CD4-positive, CD25-positive, alpha-beta regulatory T cell (primary cell): ENCODE measurements at places on chromosomes 3 and 15. TPM values are rescaled to one million over a fixed set of nuclear protein-coding genes. Genes with fewer than 3 reads are reported as not detected.

Gene SCG3
- not detected for total RNA-seq

- no peak overlapping the region for H3K27ac ChIP-seq
- no peak overlapping the region for H3K4me3 ChIP-seq
- no peak for DNase-seq
Observed at GRCh38 chr3:157188391-157188790, 28.4 kb upstream of the CCNL1 start.

- no peaks in the 10 kb centered on the region for H3K36me3 ChIP-seq
- no peaks in the 10 kb centered on the region for H3K27me3 ChIP-seq
- no peak overlapping the region for H3K4me3 ChIP-seq
- no peak for DNase-seq
Observed at GRCh38 chr3:187222801-187223200, 25.5 kb downstream of the RTP1 start.

GRCh38 chr3:4351164-4351855 is 48.1 kb downstream of the SETMAR start:
- H3K27me3 ChIP-seq = no peaks in the 10 kb centered on the region
- H3K4me3 ChIP-seq = peak overlapping the region; percentile 71
- H3K36me3 ChIP-seq = no peaks in the 10 kb centered on the region
- H3K4me1 ChIP-seq = no peaks in the 10 kb centered on the region
- no peak overlapping the region for H3K27ac ChIP-seq
- peak; percentile 63 for DNase-seq

DNA sequence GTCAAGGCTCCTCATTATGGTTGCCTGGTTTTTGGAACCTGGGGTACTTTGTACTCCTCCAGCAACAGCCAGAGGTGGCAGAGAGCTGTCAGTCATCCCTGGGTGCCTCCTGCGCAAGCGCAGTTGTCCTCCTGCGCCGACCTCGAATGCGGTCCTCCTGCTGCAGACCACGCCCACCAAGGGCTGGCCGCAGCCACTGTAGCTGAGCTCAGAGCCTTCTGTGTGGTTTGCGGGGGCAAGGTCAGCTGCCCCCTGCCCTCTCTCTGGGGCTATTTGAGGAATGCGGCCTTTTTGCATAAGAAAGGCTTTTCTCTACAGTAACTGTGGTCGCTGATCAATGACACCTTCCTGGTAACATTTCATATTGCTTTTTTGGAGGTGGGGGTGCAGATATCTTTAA is 131.3 kb upstream of the SNRPN start:
- no peak overlapping the region for H3K27ac ChIP-seq
- no peaks in the 10 kb centered on the region for H3K4me1 ChIP-seq
- no peak overlapping the region for H3K4me3 ChIP-seq
- H3K36me3 ChIP-seq = no peaks in the 10 kb centered on the region
- DNase-seq = no peak

GRCh38 chr3:89368846-89369245 is 261.4 kb downstream of the EPHA3 start:
- H3K27me3 ChIP-seq = no peaks in the 10 kb centered on the region
- H3K36me3 ChIP-seq = no peaks in the 10 kb centered on the region
- H3K4me3 ChIP-seq = no peak overlapping the region
- H3K27ac ChIP-seq = no peak overlapping the region

Gene IREB2
- total RNA-seq = 58.3 TPM

GRCh38 chr3:145752576-145752975 is 408.4 kb downstream of the PLOD2 start:
- no peaks in the 10 kb centered on the region for H3K4me1 ChIP-seq
- no peak overlapping the region for H3K4me3 ChIP-seq
- no peak overlapping the region for H3K27ac ChIP-seq
- DNase-seq = no peak

DNA sequence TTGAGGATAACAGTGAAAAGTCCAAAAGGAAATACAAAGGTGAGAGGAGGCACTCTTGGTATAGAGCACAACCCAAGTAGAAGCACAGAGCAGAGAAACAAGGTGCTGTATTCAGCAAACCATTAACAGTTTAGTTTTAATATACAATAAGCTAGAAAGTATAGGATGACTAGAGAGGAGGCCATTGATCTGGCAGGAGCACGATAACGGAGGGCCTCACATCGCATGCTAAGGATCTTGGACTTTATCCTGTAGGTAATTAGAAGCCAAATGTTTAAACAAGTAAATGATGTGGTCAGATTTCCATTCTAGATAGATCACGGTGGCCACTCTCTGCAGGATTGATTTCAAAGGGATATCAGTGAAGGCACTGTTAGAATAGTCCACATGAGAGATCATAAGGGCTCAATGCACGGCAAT is 935.0 kb downstream of the ROBO1 start:
- H3K27ac ChIP-seq = no peak overlapping the region
- no peak overlapping the region for H3K4me3 ChIP-seq
- H3K4me1 ChIP-seq = no peaks in the 10 kb centered on the region
- DNase-seq = no peak

Gene PAQR5
- total RNA-seq = not detected

- no peak overlapping the region for H3K27ac ChIP-seq
- no peaks in the 10 kb centered on the region for H3K36me3 ChIP-seq
- H3K27me3 ChIP-seq = peaks cover 11% of the 10 kb centered on the region
- no peak for DNase-seq
Observed at GRCh38 chr3:187678726-187679268, 8.6 kb upstream of the SST start.

Gene ANKRD63
- 0.35 TPM for total RNA-seq

- H3K36me3 ChIP-seq = no peaks in the 10 kb centered on the region
- H3K27ac ChIP-seq = no peak overlapping the region
- no peaks in the 10 kb centered on the region for H3K27me3 ChIP-seq
- no peak overlapping the region for H3K4me3 ChIP-seq
- H3K4me1 ChIP-seq = no peaks in the 10 kb centered on the region
Observed at GRCh38 chr15:70748281-70748747, 15.0 kb downstream of the UACA start.

DNA sequence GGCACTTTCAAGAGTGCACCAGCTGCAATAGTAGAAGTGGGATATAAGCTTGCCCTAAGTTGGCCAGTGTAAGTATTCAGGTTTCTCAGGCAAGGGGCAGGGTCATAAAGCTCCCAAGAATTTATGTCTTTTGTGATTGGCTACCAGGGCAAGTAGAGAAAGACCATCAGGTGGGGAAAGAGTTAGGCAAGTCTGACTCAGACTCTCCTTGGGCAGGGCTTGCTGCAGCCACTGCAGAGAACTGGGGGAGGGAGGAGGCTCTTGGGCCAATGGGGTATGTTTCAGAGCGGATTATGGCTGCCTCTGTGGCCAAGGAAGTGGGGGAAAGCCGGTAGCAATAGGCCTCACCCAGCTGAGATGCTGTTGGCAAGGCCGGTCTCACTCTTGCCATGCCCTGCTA is 44.6 kb upstream of the SLC25A36 start:
- H3K4me1 ChIP-seq = no peaks in the 10 kb centered on the region
- no peak overlapping the region for H3K4me3 ChIP-seq
- no peak for DNase-seq
- peaks cover 4% of the 10 kb centered on the region for H3K27me3 ChIP-seq
- no peaks in the 10 kb centered on the region for H3K36me3 ChIP-seq

DNA sequence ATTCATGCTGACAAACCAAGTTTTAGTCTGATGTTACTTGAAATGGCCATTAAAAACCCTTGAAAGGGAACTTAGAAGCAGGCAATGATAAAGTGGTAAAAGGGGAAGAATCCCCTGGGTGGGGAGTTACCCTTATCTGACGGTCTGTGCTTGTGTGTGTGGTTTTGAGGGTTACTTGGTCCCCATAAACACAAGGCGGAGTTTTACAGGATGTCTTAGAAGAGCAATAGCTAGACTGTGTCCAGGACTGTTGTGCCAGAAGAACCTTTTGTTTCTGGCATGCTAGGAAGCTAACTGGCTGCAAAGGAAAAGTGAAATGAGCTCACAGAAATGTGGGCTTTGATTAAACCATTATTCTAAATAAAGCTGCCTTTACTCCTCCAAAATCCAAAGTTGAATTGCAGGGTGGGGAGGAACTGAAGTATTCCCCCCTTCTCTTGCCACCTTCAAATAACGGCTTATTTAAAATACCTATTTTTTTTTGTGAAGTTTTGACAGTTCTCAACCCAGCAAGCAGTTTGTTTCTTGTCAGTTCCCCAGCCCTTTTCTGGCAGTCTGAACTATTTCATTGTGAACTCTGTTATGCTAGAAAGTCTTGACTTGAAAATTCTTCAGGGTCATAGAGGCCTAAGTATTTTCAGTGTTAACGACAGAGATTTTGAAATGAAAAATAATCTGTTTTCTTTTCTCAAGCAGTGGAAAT is 443.5 kb downstream of the OTOL1 start:
- H3K4me1 ChIP-seq = no peaks in the 10 kb centered on the region
- DNase-seq = no peak
- no peaks in the 10 kb centered on the region for H3K36me3 ChIP-seq
- H3K27me3 ChIP-seq = no peaks in the 10 kb centered on the region

Gene FAM107A
- not detected for total RNA-seq

DNA sequence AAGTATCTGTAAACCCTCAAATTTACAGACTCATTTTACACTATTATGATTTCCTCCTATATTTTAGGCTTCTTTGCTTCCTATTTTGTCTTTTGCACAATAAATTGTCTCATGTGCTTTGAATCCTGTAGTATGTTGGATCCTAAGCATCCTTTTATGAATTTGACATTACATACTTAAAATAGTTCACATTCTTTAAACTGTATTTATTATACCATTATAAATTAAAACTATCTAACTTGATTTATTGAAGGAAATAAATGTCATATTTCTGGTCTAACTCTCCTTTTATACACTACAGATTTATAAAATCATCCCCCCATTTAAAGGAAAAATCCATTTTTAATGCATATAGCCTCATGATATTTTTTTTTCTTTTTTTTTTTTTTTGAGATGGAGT is 32.6 kb downstream of the EHHADH start:
- H3K36me3 ChIP-seq = no peaks in the 10 kb centered on the region
- H3K4me3 ChIP-seq = no peak overlapping the region
- H3K4me1 ChIP-seq = no peaks in the 10 kb centered on the region
- H3K27me3 ChIP-seq = no peaks in the 10 kb centered on the region
- no peak for DNase-seq

DNA sequence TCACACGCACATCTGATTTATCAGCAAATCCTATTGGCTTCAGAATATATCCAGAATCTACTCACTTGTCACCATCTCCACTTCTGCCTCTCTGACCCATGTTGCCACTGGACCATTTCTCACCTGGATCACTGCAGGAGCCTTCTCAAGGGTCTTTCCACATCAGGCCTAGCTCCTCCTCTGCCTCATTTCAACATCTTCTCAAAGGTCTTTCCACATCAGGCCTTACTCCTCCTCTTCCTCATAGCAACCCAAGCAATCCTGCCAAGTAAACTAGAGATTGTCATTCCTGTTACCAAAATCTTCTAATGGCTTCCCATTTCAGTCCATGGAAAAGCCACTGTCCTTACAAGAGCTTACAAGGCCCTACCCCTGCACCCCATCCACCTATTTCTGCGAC is 18.0 kb upstream of the DUT start:
- H3K36me3 ChIP-seq = no peaks in the 10 kb centered on the region
- no peak overlapping the region for H3K4me3 ChIP-seq
- H3K4me1 ChIP-seq = no peaks in the 10 kb centered on the region

DNA sequence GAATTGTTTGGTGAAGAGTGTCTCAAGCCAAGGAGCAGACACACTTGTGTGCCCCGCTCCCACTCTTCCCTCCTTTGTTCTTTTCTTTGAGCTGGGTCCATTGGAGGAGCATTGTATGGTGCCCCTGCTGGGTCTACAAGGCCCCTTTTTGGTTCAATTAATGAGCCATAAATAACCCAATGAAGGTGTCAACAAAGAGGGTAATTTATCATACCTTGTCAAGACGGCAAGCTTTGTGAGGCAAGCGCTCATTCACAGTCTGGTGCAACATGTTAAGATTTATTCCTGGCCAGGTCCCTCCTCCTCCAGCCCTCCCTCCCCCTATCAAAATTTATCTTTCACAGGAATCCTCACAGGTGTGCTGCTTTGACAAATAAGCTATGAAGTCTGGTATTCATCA is 300.1 kb downstream of the RORA start:
- no peak overlapping the region for H3K27ac ChIP-seq
- H3K4me3 ChIP-seq = no peak overlapping the region
- H3K4me1 ChIP-seq = no peaks in the 10 kb centered on the region
- H3K27me3 ChIP-seq = no peaks in the 10 kb centered on the region
- no peaks in the 10 kb centered on the region for H3K36me3 ChIP-seq
- no peak for DNase-seq

GRCh38 chr15:60477916-60478565 is 901 bp downstream of the ICE2 start:
- peak overlapping the region; percentile 87 for H3K4me3 ChIP-seq
- H3K27ac ChIP-seq = peak overlapping the region; percentile 92
- H3K27me3 ChIP-seq = no peaks in the 10 kb centered on the region
- DNase-seq = no peak

DNA sequence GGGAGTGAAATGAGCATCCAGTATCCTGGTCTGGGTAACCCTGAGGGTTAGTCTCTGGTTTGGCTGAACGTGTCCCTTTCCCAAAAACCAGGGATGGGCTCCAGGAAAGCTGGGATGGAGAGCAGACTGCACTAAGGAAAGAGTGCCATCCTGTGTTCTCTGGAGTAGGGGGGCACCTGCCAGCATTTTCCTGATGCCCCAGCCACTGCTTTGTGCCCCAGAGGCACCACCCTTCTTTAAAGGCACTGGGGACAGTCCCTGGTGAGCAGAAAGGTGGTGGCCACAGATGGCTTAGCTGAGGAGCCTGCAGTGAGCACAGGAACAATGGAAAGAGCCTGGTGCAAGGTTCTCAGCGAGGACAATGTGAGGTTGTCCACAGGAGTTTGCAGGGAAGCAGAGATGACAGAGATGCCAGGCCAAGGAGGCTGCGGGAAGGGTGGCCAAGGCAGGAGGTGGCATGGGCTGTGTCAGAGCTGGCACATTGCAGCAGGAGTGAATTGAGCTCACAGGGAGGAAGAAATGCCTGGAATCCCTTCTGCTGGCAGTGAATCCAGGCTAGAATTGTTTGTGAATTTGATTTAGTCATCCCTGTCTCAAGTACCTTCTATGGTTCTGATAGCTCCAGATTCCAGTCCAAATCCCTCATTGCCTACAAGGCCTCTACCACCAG is 39.9 kb downstream of the AMOTL2 start:
- no peaks in the 10 kb centered on the region for H3K36me3 ChIP-seq
- H3K4me3 ChIP-seq = no peak overlapping the region
- H3K4me1 ChIP-seq = no peaks in the 10 kb centered on the region
- H3K27ac ChIP-seq = no peak overlapping the region

- H3K27me3 ChIP-seq = no peaks in the 10 kb centered on the region
- H3K27ac ChIP-seq = no peak overlapping the region
- no peak for DNase-seq
Observed at GRCh38 chr15:42331235-42331634, 28.1 kb upstream of the CAPN3 start.
